ENCODE measurements at places on chromosomes 6 and 20.

- no peak for DNase-seq
These were observed 75.7 kb downstream of the AGPAT4 start for GRCh38 chr6:161198176-161198575.

GRCh38 chr20:10609770-10610169, 64.0 kb downstream of the JAG1 start:
- DNase-seq: no peak

DNA sequence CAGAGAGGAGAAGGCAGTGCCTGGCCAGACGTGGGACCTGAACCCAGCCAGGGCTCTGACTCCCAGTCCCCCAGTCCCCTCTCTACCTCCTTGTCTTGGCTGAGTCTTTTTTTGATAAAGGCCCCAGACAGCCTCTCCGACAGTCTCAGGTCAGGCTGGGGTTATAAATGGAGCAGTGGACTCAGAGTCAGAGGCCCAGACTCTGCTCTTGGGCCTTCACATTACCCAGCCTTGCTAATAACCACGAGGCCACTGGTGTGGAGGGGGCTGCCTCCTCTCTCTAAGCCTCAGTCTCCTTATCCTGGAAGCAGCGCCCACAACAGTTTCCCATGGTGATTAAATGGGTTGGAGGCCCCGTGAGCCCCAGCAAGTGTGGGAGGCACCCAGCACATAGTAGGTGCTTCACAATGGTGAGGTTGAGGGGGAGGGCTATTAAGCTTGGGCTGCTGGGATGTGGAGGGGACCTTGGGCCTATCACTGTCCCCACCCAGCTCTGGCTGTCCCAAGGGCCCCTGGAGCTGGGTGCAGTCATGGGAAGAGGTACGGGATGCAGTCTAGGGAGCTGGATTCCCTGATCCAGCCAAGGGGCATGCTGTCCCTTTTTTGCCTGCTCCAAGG, 35.7 kb downstream of the TGM2 start:
- no peak for DNase-seq

DNA sequence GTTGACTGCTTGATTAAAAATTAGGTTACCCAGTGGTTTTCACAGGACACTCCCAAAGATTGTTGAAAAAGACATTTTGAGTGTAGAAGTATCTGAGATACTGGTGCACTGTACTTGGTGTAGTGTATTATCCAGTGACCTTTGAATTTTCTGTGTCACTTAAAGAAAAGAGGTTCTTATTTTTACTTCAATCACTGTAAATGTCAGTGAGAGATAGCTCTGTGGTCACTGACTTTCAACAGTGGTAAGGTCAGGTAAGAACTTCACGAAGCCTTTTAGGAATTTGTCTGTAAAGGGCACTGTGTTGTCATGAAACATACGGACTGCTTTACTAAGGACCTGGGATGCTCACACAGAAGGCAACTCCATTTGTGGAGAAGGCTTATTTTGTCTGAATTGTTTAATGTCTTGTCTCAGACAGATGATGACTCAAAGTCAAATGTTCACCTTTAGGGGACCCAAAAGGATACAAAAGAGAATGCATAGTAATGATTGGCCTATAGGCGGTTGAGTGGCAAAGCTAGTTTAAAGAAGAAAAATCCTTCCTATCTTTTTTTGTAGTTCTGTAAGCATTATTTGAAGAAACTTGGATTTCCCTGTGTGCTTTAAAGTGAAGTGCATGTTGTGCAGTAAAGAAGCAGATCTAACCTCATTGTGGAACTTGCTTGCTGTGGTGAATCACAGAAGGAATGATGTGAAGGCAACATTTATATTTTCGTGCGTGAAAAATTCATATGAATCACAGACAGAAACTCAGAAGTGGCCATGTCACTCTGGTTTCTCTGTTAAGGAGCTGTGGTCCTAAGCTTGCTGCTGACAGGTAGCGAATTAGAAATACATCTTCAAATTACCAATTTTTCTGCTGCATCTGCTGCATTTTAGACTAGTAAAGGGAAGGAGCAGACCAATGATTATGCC, 47.3 kb downstream of the ZFAND3 start:
- DNase-seq: no peak

GRCh38 chr6:136403110-136403980, 113.7 kb upstream of the BCLAF1 start:
- no peak for DNase-seq

DNA sequence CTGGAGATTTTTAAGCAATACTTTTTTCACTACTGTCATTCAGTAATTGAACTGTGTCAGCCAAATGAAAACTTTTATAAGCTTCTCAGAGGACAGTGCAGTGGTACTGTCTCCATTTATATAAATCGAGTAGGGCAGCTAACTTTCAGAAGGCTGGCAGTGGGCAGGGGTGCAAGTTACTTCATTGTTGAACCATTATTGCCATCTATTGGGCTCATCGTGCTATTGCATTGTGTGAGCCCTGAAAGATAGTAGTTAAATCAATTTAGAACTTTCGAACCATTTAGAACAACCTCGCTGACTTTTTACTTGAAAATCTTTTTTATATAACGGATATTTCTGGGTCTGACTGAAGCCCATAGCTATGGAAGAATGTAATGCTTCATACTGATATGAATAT, 347.8 kb upstream of the PLCB4 start:
- no peak for DNase-seq

GRCh38 chr20:16229813-16230212, 343.4 kb downstream of the KIF16B start:
- no peak for DNase-seq

GRCh38 chr6:146876271-146877151, 277.7 kb downstream of the ADGB start:
- no peak for DNase-seq

- DNase-seq: no peak
These were observed 72.7 kb upstream of the CCN6 start for GRCh38 chr6:111980971-111981840.

GRCh38 chr20:41205313-41205712, 68.0 kb downstream of the PLCG1 start:
- no peak for DNase-seq

- DNase-seq: no peak
These were observed 36.8 kb downstream of the SLC13A3 start for GRCh38 chr20:46614503-46614902.

GRCh38 chr6:13434777-13435176, 52.6 kb downstream of the GFOD1 start:
- DNase-seq: no peak

GRCh38 chr6:51678905-51679620, 408.4 kb downstream of the PKHD1 start:
- DNase-seq: no peak

GRCh38 chr6:57226221-57226620, 4.1 kb upstream of the RAB23 start:
- DNase-seq: no peak

DNA sequence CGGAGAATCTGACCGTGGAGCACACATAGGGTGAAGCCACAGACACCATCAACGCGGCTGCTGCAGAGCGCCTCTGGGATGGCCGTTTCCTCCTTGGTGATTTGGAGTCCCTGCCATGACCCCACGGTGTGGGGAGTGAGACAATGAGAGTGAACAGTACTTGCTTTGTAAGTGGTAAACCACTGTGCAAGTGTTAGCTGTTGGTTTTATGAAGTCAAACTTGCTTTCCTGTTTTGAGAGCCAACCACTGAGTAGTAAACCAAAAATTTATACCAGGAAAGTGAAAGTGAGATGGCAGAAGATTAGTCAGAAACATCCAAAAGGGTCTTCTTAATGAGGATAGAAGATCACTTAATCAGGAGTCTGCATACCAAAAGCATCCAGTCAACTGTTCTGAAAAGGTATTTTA, 160.7 kb downstream of the FOXC1 start:
- DNase-seq: no peak

DNA sequence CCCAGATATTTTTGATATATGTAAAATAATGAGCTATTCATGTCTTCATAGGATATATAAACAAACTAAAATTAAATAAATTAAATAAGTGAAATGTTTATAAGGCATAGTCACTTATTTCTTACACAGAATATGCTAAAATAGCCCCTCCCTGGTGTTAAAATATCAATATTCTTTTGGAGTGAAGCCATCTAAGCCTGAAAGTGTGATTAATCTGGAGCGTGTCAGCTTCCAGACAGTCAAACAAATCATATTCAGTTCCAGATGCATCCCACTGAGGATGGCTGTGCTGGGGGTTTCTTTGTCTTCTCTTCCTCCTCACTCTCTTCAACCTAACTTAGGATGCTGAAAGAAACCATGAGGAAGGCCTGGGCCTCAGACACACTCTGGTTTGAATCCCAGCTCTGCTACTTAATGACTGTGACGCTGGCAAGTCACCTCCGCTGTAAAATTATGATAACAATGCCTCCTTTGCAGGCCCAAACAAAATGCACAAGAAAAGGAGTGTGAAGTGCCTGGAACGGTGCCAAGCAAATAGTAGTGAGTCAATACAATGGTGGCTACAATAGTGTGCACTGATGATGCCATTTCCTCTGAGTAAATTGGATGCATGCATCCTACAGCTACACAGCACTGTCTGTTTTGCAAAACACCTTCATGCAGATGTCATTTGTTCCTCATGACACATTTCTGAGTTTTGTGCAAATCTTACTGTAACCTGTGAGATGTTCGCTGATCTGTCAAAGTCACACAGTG, 161.4 kb downstream of the FOXC1 start:
- no peak for DNase-seq

DNA sequence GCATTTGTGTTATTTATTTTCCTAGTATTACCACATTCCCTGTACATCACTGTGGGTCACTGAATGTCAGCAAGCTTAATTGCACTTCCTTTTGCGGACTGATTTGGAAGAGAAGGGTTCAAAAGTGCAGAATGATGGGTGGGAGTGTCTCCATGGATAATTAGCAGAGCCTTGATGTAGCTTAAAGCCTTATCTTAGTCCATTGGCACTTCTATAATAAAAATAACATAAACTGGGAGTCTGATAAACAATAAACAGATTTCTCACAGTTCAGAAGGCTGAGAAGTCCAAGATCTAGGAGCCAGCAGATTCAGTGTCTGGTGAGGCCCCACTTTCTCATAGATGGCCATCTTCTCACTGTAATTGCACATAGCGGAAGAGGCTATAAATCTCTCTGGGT, 501.1 kb upstream of the POU3F2 start:
- no peak for DNase-seq

- no peak for DNase-seq
These were observed 624.5 kb downstream of the PKHD1 start for GRCh38 chr6:51462896-51463295.

- DNase-seq: no peak
These were observed 470.7 kb downstream of the HTR1B start for GRCh38 chr6:76992553-76992952.

- DNase-seq: no peak
These were observed 25.1 kb upstream of the TAF8 start for GRCh38 chr6:42025066-42025844.

DNA sequence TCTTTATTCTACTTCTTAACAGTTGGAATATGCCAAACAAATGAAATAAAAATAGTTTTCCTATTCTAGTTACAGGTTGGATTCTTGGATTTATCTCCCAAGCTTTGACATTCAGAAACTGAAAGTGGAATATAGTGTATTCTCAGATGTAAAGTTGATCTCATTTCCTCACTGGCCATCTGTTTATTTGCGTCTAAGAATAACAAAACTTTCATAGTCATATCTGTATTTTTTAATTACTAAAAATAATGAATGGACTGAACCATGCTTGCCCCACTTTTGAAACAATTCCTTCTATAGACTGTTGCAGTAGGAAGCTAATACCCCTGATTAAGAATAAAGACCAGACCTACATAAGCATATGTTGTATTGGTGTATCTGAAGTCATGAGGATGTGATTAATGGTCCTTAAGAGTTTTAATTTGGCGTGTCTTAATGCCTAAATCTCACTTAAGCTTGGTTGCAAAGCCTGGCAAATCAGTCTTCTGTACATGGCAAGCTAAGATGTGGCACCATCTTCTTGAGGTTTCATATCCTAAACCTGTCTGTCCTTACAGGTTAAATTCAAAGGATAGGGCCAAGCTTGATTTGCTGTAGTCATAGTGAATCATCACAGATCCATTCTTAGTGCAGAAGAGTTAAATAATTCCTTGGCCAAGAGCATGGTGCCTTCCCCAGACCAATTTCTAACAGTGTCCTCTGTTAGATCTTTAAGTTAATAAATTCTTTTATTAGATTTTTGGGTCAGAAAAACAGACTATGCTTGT, 58.9 kb downstream of the FOXO3 start:
- no peak for DNase-seq

DNA sequence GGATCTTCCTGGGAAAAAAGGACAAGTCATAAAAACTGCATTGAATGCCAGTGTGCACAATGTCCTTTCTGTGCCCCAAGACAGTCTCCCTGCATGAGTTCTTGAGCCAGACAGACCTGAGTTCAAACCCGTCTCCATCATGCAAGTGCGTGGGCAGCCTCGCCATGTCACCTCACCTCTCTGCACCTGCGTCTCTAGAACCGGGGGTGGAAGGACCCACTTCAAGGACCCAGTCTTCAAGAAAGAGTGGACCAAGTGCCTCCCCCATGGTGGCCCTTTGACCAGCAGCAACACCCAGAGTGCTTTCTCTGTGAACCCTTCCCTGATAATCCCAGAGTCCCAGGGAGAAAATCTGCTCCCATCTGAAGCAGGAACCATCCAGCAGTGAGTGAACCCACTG, 23.5 kb upstream of the ANGPT4 start:
- DNase-seq: no peak

DNA sequence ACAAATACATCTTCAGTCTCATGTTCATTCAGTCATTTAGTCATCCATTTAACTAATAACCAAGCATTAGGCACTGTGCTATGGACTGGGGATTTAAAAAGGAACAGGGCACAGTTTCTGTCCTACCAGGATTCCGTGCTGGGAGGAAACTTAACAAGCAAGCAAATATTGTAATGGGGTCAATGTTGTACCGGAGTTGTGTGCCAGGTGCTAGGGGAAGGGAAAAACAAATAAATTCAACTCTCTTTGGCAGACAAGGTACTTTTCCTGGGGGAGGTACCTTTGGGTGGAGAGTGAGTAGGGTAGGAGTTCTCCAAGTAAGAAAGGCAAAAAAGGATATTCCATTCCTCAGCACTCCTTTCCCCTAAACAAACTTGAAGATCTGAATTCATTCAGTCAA, 90.3 kb downstream of the OLIG3 start:
- DNase-seq: no peak

DNA sequence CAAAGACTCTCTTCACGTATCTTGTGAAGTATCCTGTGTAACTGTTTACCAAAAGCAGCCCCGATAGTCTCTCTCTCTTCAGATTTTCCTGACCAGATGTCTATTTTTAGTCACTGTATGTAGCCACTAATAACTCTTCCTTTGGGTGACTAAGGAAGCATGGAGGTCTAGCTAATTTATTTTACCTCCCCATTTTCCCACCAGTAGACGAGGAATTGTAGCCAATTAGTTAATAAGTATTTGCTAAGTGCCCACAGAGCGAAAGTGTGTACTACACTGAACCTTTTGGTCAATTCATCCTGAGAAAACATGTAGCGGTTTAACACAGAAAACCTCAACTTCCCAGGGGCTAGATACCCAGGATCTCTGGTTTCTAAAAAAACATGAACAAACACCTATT, 180.6 kb downstream of the TBX18 start:
- DNase-seq: no peak

GRCh38 chr6:90480666-90481065, 106.2 kb downstream of the MAP3K7 start:
- DNase-seq: no peak
